ENCODE measurements at places on chromosomes 2 and 18.

GRCh38 chr2:204470178-204470620, 75.1 kb upstream of the PARD3B start:
- DNase-seq: no peak

- DNase-seq: no peak
These were observed 22.4 kb downstream of the EMILIN2 start for GRCh38 chr18:2869207-2869606.

GRCh38 chr18:3584266-3584861, 134.4 kb downstream of the TGIF1 start:
- DNase-seq: no peak

DNA sequence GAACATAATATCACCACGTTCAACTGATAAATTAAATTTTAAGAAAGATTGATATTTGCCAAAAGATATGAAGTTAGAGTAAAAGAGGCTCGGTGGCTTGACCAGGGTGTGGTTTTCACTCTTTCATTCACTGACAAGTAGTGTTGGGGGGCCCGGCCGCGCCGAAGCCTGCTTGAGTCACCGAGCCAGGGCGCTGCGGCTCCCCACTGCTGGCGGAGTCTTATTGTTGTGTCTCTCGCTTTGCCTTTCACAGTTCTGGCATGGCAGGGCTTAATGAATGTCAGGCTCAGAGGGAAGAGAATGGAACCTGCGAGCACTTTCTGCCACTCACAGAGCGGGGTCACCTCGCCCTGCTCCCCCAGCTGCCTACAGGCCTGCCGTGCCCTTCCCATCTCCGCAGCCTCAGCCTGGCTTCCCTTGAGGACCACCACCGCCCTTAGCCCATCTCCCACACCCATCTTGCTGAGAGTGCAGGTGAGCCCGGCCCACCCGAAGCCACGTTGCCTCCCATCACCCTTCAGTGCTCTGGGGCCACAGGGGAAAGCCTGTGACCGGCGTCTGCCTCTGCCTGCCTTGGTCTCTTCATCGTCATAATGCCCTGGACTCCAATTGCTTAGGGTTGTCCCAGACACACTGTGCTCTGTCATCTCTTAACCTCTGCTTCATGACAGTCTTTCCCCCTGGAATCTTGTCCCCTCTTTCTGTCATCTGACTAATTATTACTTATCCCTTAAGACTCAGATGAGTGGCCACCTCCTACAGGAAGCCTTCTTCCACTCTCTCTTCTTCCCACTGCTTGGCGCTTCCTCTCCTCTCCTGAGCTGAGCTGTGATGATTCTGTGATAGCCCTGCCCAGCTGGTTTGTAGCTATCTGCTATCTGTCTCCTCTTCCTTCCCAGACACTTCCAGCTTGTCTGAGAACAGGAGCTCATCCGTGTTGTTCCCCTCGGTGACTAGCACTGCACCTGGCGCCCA, 142.5 kb downstream of the FAM210A start:
- DNase-seq: no peak

GRCh38 chr2:213545481-213545880, 261.2 kb downstream of the SPAG16 start:
- DNase-seq: no peak

GRCh38 chr2:148430101-148430500, 214.4 kb upstream of the EPC2 start:
- no peak for DNase-seq

DNA sequence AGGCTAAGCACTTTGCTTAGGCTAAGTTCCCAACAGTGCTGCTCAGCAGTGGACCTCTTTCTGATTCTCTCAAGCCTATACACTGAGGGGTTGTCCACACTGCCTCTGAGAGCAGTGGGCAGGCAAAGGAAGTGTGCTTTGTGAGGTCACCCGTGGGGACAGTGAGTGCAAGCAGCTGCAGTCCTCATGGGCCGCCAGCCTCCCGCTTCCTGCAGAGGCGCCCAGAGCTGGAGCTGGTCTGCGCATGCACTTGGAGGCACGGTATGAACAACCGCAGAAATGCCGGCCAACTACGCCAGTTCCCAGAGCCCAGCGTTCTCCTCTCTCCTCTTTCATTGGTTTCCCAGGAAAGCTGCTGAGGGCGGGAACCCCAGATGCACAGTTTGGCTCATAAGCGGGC, 149.5 kb upstream of the DLX2 start:
- DNase-seq: no peak

DNA sequence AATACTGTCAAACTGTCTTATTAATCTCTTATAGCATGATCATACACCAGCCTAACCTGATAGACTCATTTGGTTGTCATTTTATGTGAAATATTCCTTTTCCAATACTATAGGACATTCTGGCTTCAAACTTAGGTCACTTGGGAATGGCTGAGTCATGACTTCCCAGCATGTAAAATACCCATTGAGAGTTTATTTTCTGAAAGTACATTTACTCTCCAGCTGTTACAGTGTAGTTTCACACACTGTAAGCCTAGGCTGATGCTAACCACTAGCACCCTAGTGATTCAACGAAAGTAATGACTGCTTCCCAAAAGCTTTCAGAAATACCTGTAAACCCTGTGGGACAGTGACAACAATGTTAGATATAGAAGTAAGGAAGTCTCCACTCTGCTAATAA, 93.8 kb downstream of the FIGN start:
- no peak for DNase-seq

DNA sequence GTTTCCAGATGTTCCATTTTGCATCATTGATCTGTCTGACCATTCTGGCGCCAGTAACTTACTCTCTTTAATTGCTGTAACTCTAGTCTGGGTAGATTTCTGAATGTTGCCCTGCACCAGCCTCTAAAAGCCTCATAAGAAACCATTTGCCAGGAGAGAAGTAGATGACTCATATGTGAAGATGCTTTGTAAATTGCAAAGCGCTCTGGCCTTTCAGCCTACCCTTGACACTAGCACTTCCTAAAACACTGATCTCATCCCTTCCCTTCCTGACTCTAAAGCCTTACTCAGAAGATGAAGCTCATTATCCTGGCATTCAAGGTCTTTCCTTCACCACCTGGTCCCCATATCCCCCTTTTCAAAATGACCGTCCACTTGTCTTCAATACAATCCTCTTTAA, 193.2 kb upstream of the MEX3C start:
- DNase-seq: no peak

Data from HFF-Myc (cell line).